ENCODE measurements at places on chromosomes 3 and 15.

- DNase-seq = no peak
Measured at GRCh38 chr3:10511809-10512494, 6.6 kb upstream of the ATP2B2 start.

GRCh38 chr3:196186651-196187573 is 24.3 kb downstream of the ZDHHC19 start:
- DNase-seq = peak; percentile 68

GRCh38 chr3:188529228-188529627 is 375.3 kb downstream of the LPP start:
- DNase-seq = no peak

DNA sequence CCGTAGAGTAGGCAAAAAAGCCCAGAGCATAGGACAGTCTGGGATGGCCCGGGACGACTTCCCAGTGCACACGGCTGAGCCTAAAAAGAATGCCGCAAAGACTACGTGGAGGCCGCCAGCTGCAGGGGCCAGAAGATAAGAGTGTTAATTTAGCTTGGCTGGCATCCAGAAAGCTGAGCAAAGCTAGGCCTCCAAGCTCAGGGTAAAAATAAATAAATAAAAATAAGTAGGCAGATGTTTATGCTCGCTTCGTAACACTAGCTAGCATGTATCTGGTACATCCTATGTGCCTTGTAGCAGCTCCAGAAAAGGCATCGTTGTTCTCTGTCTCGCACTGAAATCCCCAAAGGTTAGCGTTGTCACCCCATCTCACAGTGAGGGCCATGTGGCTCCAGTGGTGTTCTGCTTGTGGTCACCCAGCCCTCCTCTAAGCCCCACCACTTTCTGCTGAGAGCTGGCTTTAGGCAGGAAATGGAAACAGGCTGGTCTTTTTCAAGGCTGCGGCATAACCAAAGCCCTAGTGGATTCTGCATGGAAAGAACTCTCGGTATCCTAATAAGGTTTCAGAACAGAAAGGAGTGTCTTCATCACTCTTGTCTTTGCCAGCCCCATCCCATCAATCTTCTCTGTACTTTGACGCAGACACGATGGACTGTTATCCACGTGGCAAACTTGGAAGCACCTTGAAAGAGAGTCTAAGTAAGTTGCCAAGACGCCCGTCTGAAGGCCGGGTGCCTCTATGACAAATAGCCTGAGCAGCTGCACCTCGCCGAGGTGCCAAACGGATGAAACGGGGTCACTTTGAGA is 58.1 kb upstream of the MEF2A start:
- DNase-seq = no peak

DNA sequence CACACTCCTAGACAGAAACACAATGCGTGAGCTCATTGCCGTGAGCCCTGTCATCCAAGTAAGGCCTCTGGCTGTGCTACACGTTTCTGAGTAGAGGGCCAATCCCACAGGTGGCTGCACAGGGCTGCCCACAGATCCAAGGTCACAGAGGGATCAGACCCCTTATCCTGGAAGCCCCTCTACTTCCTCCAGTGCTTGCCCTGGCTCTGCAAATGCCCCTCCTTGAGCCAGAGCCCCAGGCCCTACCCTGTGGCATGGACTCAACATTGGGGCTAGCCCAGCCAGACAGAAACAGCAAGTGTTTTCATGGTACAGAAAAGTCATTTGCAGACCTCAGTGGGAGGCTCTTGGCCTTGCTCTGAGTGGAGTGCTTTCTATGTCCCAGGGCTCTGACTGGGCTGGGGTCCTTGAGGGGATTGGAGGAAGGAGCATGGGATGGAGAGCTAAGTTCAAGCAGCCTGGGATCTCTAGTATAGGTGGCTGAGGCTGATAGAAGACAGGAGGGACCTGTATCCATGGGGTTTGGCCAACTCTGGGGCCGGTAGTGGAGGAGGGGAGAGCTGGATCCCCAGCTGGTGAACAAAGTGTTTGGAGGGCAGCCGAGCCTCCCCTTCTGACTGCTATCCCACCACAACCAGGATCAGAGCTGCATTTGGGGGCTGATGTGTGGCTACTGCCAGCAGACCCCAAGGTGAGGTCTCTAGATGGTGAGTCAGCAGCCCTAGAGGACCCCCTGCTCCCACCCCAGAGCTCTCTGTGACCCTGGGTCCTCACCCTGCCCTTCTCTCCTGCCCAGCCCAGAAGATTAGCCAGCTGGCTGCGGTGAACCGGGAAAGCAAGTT is 38.7 kb downstream of the GOLGA6A start:
- DNase-seq = no peak

GRCh38 chr15:48905847-48906246 is 27.9 kb downstream of the EID1 start:
- no peak for DNase-seq

DNA sequence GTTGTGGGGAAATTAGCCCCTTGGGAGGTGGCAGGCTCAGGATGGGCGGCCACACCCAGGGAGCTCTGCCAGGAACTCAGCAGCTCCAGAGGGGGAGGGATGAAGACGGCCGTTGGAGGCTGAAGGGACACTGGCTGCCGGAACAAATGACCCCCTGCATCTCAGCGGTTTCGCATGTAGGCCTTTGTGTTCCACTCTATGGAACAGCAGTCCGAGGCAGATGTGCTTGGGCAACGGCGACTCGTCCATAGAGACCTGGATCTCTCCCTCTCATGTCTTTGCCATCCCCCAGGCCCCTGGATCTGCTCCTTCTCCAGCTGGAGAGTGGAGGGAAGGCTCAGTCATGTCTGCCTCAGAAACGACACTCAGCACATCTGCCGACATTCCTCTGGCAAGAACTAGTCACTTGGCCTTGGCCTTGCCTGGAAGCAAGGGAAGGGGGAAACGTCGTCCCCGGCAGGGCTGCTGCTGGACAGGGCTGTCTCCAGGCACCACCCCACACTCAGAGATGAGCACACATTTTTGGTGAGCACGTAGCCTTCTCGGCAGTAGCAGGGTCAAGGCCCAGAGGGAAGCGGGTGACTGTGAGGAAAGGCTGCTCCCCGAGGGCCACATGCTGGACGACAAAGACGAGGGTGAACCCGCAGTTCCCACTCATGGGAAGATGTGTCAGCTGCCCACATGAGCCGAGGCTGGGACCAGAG is 83.8 kb downstream of the ASB7 start:
- DNase-seq = no peak

- peak; percentile 24 for DNase-seq
Measured at GRCh38 chr3:47910777-47911440, 105.3 kb downstream of the MAP4 start.

- DNase-seq = no peak
Measured at GRCh38 chr3:146803745-146804144, 198.6 kb upstream of the PLSCR5 start.

- DNase-seq = no peak
Measured at GRCh38 chr15:63609448-63609847, 12.3 kb downstream of the FBXL22 start.

DNA sequence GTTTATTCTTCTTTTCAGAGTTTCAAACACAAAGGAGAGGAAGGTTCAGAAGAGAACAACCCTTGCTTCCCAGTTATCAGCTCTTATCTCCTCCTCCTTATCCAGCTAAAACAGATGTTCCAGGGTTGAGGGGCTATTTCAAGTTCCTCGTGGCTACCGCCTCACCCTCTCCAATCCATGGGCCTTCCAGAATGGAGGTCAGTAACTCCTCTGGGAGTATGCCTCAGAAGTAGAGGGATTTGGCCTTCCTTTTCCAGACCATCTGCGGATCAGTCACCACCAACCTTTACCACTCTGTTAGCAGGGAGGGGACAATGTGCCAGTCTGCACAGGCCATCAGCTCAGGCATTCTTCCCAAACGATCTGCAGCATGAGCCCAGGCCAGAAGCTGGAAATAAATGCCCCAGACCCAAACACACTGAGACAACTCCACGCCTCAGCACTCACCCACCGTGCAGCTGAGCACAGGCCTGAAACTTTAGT is 14.8 kb downstream of the HTR3C start:
- DNase-seq = no peak

GRCh38 chr15:60683156-60683555 is 204.2 kb upstream of the ICE2 start:
- no peak for DNase-seq

DNA sequence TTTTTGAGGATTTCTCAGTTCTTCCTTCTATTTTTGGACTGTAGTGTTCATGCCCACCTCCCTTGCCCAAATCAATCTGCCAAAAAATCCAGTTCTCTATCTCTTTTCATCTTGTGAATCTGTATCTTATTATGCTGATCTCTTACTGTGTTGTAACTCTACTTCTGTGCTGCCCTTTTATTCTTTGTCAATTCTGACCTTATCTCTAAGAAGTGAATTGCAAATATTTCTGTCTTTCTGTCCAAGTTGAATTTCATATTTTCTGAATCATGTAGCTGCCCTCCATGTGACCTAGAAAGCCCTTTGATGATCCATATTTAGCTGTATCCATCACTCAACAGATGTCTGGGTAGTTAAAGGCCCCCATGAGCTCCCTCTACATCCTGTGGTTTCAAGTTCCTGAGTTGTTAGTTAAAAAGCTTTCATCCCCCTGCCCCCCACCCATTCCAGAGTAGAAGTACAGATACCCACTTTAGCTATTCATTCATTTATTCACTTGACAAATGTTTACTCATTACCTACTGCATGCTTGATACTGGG is 33.6 kb upstream of the ETV5 start:
- no peak for DNase-seq

GRCh38 chr3:155876503-155876902 is 6.1 kb downstream of the GMPS start:
- DNase-seq = no peak

GRCh38 chr15:74300057-74300795 is 64.1 kb downstream of the CCDC33 start:
- DNase-seq = peak; percentile 57

- no peak for DNase-seq
Measured at GRCh38 chr15:59388670-59389069, 16.0 kb upstream of the MYO1E start.

GRCh38 chr3:156323466-156323865 is 203.1 kb downstream of the KCNAB1 start:
- DNase-seq = no peak

- no peak for DNase-seq
Measured at GRCh38 chr3:135393159-135393558, 572.4 kb upstream of the PPP2R3A start.

GRCh38 chr15:64690578-64691296 is 84.7 kb downstream of the RBPMS2 start:
- DNase-seq = no peak

DNA sequence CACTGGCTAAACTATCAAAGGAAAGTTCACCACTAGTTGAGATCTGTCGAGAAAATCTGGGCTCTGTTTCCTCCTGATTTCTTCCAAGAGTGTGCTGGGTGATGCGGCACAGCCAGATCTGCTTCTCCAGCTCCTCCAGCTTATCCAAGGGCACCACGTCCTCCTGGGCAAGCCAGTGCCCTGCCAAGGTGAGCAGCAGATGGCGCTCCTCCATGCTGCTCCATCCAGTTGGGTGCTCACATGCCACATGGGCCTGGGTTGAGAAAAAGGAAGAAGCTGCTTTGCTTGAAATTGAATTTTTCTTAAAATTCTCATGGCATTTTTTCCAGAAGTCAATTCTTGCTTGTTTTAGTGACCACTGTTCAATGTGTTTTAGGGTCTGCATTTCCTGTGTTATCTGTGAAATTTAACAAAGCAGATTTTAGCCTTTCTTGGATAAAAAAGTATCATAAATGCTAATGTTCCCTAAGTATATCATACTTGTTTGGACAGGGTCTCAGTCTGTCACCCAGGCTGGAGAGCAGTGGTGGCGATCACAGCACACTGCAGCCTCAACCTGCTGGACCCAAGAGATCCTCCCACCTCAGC is 47.3 kb downstream of the EIF3J start:
- DNase-seq = peak; percentile 55

- DNase-seq = no peak
Measured at GRCh38 chr3:49877716-49878115, 8.0 kb upstream of the CAMKV start.

DNA sequence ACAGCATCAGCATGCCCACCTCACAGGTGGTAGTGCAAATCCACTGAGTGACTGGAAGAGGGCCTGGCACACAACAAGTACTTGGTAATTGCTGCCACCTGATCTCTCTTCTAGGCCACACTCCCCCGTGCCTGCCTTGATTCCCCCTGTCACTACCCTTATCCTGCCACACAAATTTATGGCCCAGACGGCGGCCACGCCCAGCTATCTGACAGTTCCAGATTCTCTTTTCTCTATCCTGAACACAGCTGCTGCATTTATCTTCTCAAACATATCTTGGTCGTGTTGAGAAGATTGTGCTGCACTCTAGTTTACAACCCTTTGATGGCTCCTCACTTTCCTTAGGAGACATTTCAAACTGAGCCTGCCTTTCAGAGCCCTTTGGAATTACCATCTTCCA is 585.2 kb downstream of the NTRK3 start:
- DNase-seq = no peak

Measured in iPS-NIHi11 (cell line).